NCI-H1436 treated with DMSO at 0.1 percent for 48 hours (cell line): ENCODE measurements at places on chromosomes 16 and 17.

DNA sequence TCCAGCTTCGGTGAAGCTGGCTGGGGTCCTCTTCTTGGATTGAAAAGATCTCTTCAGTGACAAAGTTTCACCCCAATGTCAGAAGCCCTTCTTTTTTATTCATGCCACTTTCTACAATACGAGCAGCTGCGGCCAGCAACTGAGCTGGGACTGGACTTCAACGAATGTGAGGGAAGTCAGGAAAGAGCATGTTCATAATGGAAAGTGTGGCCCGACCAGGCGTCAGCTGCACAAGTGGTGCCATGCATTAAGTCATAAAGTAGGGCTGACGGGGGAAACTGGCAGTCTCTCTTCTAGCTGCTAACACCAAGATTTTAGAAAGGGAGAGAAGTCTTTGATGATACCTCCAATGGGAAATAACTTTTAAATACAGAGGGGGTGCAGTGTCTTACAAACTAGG, 192.6 kb downstream of the PARN start:
- no peak for DNase-seq

DNA sequence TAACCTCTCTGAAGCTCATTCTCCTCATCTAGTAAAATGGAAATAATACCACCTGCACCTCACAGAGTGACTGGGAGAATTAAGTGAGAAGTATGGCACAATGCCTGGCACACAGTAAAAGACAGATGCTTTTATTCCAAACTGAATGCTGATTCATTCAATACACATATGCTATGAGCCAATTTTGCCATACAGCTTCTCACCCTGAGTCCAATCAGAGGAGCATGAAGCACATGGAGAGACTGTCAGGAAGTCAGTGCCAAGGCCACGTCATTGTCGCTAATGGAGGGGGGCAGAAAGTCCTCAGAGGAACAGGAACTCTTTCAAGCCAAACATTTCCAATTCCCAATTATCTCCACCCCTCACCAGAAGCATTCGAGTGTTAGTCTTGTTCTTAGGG, 11.6 kb downstream of the MKS1 start:
- no peak for DNase-seq

GRCh38 chr16:69243479-69243878, 56.5 kb downstream of the SNTB2 start:
- DNase-seq: no peak

- DNase-seq: no peak
Measured at GRCh38 chr16:84413244-84414004, 45.1 kb downstream of the ATP2C2 start.

DNA sequence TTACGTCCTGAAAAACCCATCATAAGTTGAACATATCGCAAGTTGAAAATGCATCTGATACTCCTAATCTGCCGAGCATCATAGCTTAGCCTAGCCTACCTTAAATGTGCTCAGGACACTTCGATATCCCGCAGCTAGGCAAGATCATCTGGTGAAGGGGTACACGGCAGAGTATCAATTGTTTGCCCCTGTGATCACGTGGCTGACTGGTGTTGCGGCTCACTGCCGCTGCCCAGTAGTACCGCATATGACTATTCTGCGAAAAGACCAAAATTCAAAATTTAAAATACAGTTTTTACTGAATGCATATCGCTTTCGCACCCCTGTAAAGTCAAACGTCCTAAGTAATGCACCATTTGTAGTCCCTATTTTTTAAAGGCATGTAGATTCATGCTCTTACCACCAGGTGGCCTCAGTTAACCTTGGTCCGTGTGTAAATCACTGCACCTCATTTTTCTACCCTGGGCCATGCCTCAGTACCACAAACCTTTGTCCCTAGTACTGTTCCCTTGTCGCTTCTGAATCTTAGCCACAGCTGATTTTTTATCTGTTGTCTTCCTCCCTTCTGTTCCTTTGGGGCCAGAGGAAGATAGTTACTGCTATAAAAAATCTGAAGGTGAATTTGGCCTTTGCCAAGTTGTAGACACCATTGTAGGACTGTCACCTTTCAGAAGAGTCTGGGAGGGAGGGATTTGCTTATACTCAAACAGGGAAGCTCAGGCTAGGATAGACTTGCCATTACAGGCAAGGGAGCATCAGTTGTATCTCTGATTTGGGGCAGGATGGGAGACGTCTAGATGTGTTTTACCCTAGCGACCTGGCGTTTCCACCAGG, 34.4 kb downstream of the WWP2 start:
- no peak for DNase-seq

- DNase-seq: no peak
Measured at GRCh38 chr17:40348562-40349476, 15.7 kb downstream of the GJD3 start.

- DNase-seq: no peak
Measured at GRCh38 chr16:63135069-63135468, 1098.8 kb upstream of the CDH8 start.

DNA sequence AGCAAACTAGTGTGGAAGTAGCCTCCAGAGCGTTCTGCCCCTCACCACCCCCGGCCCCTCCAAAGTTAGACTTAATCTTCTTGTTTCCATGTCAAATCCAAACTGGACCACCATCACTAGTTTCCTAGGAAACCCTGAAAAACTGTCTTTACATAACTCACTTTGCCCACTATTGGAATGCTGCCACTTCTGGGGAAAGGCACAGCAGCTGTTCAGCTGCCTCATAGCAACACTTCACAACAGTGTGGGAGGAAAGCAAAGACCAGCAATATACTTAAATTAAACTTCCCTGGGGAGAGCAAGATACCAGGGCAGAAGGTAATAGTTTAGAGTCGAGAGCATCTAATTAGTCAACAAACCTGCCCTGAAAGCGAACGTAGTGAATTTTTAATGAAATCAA, 452.2 kb downstream of the KCNJ2 start:
- no peak for DNase-seq

DNA sequence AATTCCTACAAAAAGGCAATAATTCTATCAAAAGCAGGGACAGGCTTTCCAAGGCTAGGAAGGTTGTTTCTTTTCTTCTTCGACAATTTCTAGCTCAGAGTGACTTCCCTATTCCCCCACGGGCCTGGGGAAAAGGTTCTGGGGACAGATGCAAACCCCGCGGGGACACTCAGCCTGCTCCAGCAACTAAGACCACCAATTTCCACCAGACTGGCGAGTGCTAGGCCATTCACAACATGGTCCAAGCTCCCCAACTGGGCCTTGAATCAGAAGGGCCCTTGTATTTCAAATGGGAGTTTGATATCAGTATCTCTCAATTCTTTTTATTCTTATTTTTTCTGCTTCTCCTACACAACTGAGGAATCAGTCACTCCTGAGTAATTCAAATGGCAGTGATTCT, 86.7 kb downstream of the USP31 start:
- no peak for DNase-seq

- DNase-seq: no peak
Measured at GRCh38 chr17:78248051-78248914, 16.9 kb downstream of the TMEM235 start.

DNA sequence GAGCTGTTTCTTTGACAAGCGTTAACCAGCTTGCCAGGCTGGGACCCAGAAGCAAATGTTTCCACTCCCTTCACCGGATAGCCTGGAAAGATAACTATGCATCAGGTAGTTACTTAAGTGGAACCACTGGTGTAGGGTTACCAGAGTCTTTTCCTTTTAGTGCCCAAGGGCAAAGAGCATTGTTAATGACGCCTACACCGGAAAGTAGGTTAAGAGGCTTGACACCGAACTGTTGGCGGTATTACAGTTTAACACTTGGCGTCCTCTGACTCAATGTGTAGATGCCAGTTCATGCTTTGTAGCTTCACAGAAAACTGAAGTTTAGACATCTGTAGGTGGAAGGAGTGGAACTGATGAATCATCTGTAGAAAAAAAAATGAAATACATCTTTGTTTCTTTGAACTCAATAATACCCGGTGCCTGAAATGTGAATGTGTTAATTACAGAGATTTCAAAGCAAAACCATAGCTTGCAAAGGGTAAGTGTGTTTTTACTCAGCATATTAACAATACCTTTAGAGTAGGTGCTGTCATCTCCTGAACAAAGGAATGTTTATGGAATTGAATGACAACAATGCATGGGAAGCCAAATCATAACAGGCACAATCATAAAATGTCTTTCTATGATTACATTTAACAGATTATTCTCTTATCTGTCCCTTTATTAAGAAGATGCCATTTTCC, 426.7 kb upstream of the SALL1 start:
- DNase-seq: no peak

DNA sequence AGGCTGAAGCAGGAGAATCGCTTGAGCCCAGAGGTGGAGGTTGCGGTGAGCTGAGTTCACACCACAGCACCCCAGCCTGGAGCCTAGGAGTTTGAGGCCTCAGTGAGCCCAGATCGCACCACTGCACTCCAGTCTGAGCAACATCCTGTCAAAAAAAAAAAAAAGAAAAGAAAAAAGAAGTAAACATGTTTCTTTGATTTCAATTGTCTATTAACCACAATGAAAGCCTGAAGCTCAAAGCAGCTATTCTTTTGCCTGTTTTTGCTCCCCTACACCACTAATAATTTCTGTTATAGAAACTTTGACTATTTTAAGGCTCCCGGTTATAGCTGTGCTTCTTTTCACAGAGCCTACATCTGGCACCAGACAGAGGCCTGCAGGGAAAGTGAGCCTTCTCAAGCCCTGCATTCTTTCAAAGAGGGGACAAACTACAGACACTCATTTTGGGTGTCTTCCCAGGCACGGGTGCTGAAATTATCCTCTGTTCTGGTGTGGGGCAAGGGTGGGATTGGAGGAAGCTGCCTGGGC, 14.2 kb upstream of the SLC52A1 start:
- DNase-seq: no peak

- DNase-seq: no peak
Measured at GRCh38 chr17:55384643-55385232, 36.9 kb downstream of the MMD start.

- DNase-seq: no peak
Measured at GRCh38 chr17:73697872-73698271, 53.6 kb upstream of the SDK2 start.

GRCh38 chr16:79380995-79381602, 219.4 kb downstream of the MAF start:
- DNase-seq: no peak

- DNase-seq: no peak
Measured at GRCh38 chr16:2473999-2474876, 689 bp upstream of the TBC1D24 start.

DNA sequence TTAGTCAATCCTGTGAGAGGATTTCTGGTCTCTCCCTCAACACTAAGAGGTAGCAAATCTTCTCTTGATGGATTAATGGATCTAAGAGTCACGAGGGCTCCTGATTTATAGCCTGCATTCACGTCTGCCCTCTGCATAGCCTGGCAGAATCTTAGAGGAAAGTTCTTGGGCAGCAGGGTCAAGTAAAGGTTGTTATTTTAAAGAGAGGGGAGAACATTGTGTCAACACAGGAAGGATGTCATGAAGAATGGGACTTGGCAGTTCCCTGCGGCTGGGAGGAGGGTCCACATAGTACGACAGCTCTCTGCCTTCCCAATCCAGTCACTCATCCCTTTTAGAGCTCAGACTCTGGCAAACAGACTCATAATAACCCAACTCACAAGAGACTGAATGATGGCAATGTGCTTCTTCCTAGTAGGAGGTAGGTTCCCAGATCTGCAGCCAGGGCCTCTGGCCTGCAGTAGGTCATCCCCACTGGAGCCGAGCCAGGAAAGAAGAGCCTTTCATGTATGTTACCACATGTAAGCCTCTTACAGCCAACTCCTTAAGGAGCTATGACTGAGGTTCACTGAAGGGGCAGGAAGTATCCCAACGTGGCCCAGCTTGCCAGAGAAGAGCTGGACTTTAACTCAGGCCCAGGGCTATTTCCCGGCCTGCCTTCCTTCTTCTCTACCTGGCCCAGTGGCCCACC, 25.4 kb upstream of the RPTOR start:
- no peak for DNase-seq

DNA sequence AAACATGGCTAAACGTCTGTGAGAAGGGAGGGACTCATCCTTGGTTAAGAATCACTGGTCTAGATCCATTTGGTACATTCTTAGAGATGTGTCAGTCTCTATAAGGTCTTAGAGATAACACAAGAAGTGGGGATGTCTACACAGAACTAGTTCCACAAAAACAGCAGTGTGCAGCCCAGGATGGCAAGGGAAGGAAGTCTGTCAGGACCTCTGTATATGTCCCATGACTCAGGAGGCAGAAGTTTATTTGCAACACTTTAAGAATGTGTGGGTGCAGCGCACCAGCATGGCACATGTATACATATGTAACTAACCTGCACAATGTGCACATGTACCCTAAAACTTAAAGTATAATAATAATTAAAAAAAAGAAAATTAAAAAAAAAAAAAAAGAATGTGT, 548.5 kb upstream of the SOX9 start:
- no peak for DNase-seq
